Activated naive CD8-positive, alpha-beta T cell treated with anti-CD3 and anti-CD28 coated beads for 36 hours (primary cell): ENCODE measurements at places on chromosomes 12 and 14. TPM values are rescaled to one million over a fixed set of nuclear protein-coding genes. Genes with fewer than 3 reads are reported as not detected.

- no peaks in the 10 kb centered on the region for H3K27me3 ChIP-seq
- H3K27ac ChIP-seq = no peak overlapping the region
- peaks cover 16% of the 10 kb centered on the region for H3K4me1 ChIP-seq
Measured at GRCh38 chr12:116381240-116381743, 103.8 kb upstream of the MED13L start.

DNA sequence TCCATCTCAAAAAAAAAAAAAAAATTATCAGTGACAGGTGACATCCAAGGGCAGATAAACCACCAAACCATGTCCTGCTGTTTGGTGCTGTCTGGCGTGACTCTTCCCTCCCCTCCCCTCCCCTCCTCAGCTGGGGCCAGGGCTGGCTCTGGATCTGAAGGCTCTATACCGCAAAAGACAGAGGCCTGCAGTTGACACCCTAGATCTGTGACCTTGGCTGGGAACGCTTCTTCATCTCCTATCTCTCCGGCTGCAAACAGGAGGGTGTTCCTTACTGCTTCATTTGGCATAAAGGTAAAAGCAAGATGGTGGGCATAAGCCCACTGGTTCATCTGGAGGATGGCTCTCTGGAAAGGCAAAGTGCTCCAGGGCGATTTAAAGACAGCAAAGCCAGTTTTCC is 126.8 kb upstream of the PRMT8 start:
- peaks cover 2% of the 10 kb centered on the region for H3K4me1 ChIP-seq
- no peak overlapping the region for H3K27ac ChIP-seq
- H3K27me3 ChIP-seq = peaks cover 25% of the 10 kb centered on the region
- no peak for DNase-seq

GRCh38 chr12:34030591-34030990 is 8.3 kb downstream of the ALG10 start:
- H3K36me3 ChIP-seq = peaks cover 6% of the 10 kb centered on the region
- peaks cover 2% of the 10 kb centered on the region for H3K4me1 ChIP-seq
- H3K4me3 ChIP-seq = no peak overlapping the region
- no peak overlapping the region for H3K27ac ChIP-seq
- no peaks in the 10 kb centered on the region for H3K27me3 ChIP-seq

- peaks cover 53% of the 10 kb centered on the region for H3K27me3 ChIP-seq
- no peaks in the 10 kb centered on the region for H3K36me3 ChIP-seq
- no peak for DNase-seq
Measured at GRCh38 chr12:68939505-68939904, 6.5 kb upstream of the CPM start.

- no peak overlapping the region for H3K4me3 ChIP-seq
- H3K27ac ChIP-seq = no peak overlapping the region
- peaks cover 36% of the 10 kb centered on the region for H3K4me1 ChIP-seq
- peaks cover 35% of the 10 kb centered on the region for H3K36me3 ChIP-seq
- H3K27me3 ChIP-seq = no peaks in the 10 kb centered on the region
Measured at GRCh38 chr12:110311903-110312302, 30.9 kb downstream of the ATP2A2 start.

DNA sequence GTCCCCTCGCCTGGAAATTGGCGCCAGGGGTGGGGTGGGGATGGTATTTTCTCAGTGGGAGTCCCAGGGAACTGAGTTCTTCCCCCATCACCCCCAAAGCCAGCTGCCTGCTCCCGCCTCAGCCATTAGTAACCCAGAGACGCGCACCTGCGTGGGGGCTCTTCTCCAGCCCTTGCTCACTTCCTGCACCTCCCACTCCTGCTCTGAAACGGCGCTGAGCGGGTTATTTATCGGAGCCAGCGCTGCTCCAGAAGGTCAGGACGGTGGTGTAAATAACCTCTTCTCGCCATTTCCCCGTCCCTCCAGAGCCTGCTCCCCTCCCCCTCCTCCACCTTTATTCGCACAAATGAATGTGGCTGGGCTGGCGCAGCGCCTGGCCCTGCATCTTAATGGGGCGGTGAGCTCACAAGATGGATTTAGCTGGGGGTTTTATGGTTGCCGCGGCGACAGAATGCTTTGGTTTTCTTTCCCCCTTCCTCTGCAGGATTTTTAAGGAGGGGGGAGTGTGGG is 12.2 kb downstream of the GPR84 start:
- H3K4me3 ChIP-seq = peak overlapping the region; percentile 62
- DNase-seq = peak; percentile 41
- H3K4me1 ChIP-seq = peaks cover 15% of the 10 kb centered on the region
- H3K36me3 ChIP-seq = peaks cover 13% of the 10 kb centered on the region
- H3K27ac ChIP-seq = peak overlapping the region; percentile 76

GRCh38 chr12:27031531-27031930 is 9.2 kb downstream of the MED21 start:
- no peaks in the 10 kb centered on the region for H3K4me1 ChIP-seq
- H3K27me3 ChIP-seq = no peaks in the 10 kb centered on the region
- no peak for DNase-seq
- no peak overlapping the region for H3K27ac ChIP-seq
- H3K4me3 ChIP-seq = no peak overlapping the region
- peaks cover 18% of the 10 kb centered on the region for H3K36me3 ChIP-seq

OR6J1 gene
- total RNA-seq = not detected

DNA sequence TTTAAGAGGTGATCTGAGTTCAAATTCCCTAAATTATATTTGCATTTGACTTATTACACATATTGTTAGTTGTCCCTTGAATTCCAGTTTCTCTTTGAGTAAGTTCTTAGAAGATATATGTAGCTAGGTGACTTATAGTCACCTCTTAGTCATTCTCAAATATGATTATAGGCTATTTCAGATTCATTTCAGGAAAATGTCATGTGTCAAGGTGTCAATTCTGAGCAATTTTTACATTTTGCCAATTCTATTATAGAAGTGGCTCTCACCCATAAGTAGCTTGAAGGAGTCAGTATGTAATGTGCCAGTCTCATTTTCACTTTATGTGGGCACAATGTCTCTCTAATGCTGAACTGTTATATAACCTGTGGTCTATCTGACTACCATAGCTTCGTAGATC is 623.4 kb downstream of the DIO2 start:
- H3K36me3 ChIP-seq = no peaks in the 10 kb centered on the region
- H3K4me3 ChIP-seq = no peak overlapping the region
- no peaks in the 10 kb centered on the region for H3K27me3 ChIP-seq
- no peak overlapping the region for H3K27ac ChIP-seq
- no peaks in the 10 kb centered on the region for H3K4me1 ChIP-seq
- no peak for DNase-seq

GABARAPL1 gene
- total RNA-seq = 7.2 TPM

C3AR1 gene
- total RNA-seq = 2.6 TPM

DNA sequence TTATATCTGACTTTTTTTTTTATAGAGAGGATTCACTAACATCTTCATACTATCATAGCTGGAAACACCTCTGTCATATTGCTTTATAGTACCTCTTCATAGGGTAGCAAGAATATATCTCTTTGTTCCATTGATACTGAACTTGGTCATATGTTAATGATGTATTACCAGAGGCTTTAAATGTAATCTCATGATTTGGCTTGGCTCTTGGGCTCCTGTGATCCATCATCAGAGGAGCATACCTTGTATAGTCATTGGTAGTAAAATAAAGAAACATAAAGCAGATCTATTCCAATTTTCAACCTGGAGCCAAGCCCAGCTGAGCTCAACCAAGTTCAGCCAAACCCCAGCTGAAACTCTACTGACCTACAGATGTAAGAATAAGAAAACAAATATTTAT is 43.2 kb upstream of the GRIN2B start:
- H3K27ac ChIP-seq = no peak overlapping the region
- H3K4me3 ChIP-seq = no peak overlapping the region
- H3K36me3 ChIP-seq = no peaks in the 10 kb centered on the region
- no peaks in the 10 kb centered on the region for H3K4me1 ChIP-seq
- H3K27me3 ChIP-seq = peaks cover 7% of the 10 kb centered on the region

GRCh38 chr14:65846196-65846868 is 433.8 kb downstream of the FUT8 start:
- H3K27ac ChIP-seq = peak overlapping the region; percentile 86
- H3K4me1 ChIP-seq = peaks cover 64% of the 10 kb centered on the region
- H3K27me3 ChIP-seq = no peaks in the 10 kb centered on the region
- no peak overlapping the region for H3K4me3 ChIP-seq

GRCh38 chr12:77847680-77848431 is 17.2 kb downstream of the NAV3 start:
- H3K27ac ChIP-seq = no peak overlapping the region
- no peak for DNase-seq
- no peak overlapping the region for H3K4me3 ChIP-seq
- H3K4me1 ChIP-seq = no peaks in the 10 kb centered on the region
- H3K36me3 ChIP-seq = no peaks in the 10 kb centered on the region

STXBP6 gene
- total RNA-seq = not detected

DNA sequence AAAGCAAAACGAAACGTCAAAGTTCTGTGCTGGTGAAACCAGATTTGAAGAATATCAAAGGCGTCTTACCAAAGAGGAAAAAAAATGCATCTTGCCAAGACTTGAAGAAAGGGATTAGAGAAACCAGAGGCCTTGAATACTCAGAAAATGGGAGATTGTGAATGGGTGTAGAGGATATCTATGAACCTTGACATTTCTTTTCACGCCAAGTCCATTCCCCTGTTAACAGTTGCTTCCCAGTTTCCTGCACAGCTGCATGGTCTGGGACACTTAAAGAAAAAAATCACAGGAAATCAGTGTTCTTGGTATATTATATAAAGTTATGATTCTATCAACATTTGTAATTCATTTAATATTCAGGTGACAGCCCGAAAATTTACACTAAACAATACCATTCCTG is 1.4 kb upstream of the GTF2A1 start:
- H3K4me3 ChIP-seq = peak overlapping the region; percentile 91
- peaks cover 4% of the 10 kb centered on the region for H3K27me3 ChIP-seq
- H3K4me1 ChIP-seq = peaks cover 16% of the 10 kb centered on the region
- peak overlapping the region; percentile 98 for H3K27ac ChIP-seq
- peaks cover 12% of the 10 kb centered on the region for H3K36me3 ChIP-seq
- DNase-seq = no peak

DNA sequence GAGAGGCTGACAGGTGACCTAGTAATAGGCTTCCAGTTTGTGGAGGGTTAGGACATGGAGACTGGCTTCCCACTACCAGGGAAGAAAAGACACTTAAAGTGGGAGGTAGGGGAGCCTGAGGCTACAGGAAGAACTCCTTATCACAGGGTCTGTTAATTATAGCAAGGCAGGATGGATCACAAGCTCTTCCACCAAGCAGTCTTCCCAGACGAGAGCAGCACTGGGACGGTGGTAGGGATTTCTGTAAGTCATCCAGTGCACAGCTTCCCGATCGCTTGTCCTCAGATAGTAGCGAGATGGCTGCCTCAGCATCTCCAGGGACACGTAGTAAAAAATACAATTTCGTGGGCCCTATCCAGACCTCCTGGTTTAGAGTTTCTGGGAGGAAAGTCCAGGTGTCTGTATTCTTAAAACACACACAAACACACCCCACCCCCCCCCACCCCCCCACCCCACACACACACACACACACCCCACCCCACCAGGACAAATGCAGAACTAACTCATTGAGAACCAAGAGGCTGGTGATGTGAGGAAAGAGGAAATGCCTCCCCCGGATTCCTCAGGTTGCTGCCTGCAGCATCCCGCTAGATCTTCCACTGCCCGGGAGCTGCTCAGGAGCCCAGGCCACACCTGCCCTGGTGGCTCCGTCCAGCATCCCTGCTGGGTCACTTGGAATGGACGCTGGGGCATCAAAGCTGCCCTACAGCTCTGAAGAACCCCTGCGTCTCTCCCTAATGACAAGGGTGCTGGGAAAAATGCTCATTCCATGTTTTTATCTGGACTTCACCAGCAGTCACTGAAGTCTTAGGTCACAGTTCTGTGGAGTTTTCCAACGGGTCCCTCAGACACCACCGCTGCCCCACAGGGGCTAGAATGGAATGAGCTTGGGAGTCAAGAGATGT is 307.2 kb downstream of the CACNA1C start:
- no peaks in the 10 kb centered on the region for H3K36me3 ChIP-seq
- H3K27ac ChIP-seq = no peak overlapping the region
- DNase-seq = no peak
- H3K27me3 ChIP-seq = peaks cover 12% of the 10 kb centered on the region
- no peak overlapping the region for H3K4me3 ChIP-seq
- peaks cover 30% of the 10 kb centered on the region for H3K4me1 ChIP-seq

INHBC gene
- not detected for total RNA-seq

DNA sequence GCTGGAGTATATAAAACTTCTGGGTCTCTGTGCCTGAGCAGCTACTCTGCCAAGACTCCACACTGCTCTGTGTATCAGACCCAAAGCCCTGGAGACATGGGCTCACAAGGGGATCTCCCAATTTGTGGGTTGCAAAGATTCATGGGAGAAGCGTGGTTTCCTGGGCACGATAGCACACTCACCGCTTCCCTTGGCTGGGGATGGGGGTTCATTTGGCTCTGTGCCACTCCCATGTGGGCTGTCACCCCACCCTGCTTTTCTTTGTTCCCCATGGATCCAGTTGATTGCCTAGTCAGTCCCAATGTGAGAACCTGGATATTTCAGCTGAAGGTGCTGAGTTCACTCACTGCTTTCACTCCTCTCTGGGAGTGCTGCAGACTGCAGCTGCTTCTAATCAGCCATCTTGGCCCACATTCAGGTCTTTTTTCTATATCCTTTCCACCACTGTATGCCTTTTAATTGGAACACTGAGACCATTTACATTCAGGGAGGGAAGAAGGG is 40.0 kb upstream of the PCNX4 start:
- H3K4me1 ChIP-seq = peaks cover 53% of the 10 kb centered on the region
- H3K27me3 ChIP-seq = no peaks in the 10 kb centered on the region
- peak; percentile 13 for DNase-seq
- H3K27ac ChIP-seq = peak overlapping the region; percentile 34
- H3K36me3 ChIP-seq = peaks cover 5% of the 10 kb centered on the region
- H3K4me3 ChIP-seq = no peak overlapping the region

- H3K4me1 ChIP-seq = peaks cover 46% of the 10 kb centered on the region
- H3K4me3 ChIP-seq = peak overlapping the region; percentile 86
- peak overlapping the region; percentile 95 for H3K27ac ChIP-seq
- H3K27me3 ChIP-seq = no peaks in the 10 kb centered on the region
- H3K36me3 ChIP-seq = peaks cover 20% of the 10 kb centered on the region
Measured at GRCh38 chr12:95553197-95553943, 2.1 kb upstream of the USP44 start.

CLEC6A gene
- not detected for total RNA-seq

REP15 gene
- total RNA-seq = 0.20 TPM

CLEC2B gene
- total RNA-seq = 21.1 TPM

DNA sequence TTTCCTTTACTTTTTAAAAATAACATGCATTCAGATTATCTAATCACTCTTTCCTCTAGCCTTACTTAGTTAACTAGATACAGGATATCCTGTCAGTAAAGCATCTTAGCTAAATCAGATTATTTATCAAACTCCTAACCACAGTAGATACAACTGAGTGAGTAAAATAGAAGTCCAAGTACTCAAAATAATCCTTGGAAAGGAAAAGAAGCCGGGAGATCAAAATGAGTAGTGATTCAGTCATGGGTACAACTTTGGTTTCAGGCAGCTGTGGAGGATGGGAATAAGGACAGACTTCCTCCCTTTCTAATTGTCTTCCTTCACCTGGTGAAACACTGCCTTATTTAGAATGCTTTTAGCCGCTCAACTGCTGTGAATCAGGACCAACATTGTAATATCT is 29.4 kb downstream of the GNG2 start:
- H3K27ac ChIP-seq = peak overlapping the region; percentile 2
- peaks cover 51% of the 10 kb centered on the region for H3K4me1 ChIP-seq
- H3K36me3 ChIP-seq = peaks cover 57% of the 10 kb centered on the region
- no peak for DNase-seq
- no peak overlapping the region for H3K4me3 ChIP-seq

GRCh38 chr14:71341156-71341555 is 433.9 kb downstream of the PCNX1 start:
- no peak overlapping the region for H3K4me3 ChIP-seq
- DNase-seq = no peak
- no peaks in the 10 kb centered on the region for H3K27me3 ChIP-seq
- peaks cover 18% of the 10 kb centered on the region for H3K4me1 ChIP-seq

GRCh38 chr14:32426586-32427388 is 97.7 kb downstream of the AKAP6 start:
- no peak overlapping the region for H3K4me3 ChIP-seq
- no peaks in the 10 kb centered on the region for H3K4me1 ChIP-seq
- H3K27ac ChIP-seq = no peak overlapping the region
- no peak for DNase-seq
- H3K27me3 ChIP-seq = peaks cover 4% of the 10 kb centered on the region
